ENCODE measurements at places on chromosomes 1 and 21. TPM values are rescaled to one million over a fixed set of nuclear protein-coding genes. Genes with fewer than 3 reads are reported as not detected.

Gene SPATA46
- not detected for total RNA-seq

Gene FCGR1A
- 18.2 TPM for total RNA-seq

Gene CD5L
- total RNA-seq: 0.11 TPM

Gene CELSR2
- total RNA-seq: 13.4 TPM

Gene LCK
- total RNA-seq: 0.50 TPM

Gene LAMC1
- 170 TPM for total RNA-seq

Gene LAD1
- total RNA-seq: 0.17 TPM

Gene CLDN8
- not detected for total RNA-seq

Gene FBXO2
- 19.4 TPM for total RNA-seq

Gene FNDC5
- total RNA-seq: 44.9 TPM

Gene GPR161
- 20.6 TPM for total RNA-seq

Gene RNF223
- not detected for total RNA-seq

Gene VHLL
- total RNA-seq: 0.50 TPM

Gene PCAT6
- total RNA-seq: not detected

Gene MYBPH
- total RNA-seq: not detected

Gene GNG4
- 16.2 TPM for total RNA-seq

Gene HES2
- not detected for total RNA-seq

Gene ZBTB8A
- total RNA-seq: 20.4 TPM

Gene ELF3
- 0.59 TPM for total RNA-seq

Gene CR1L
- total RNA-seq: 0.50 TPM

Gene CLIC6
- 19.0 TPM for total RNA-seq

Gene SAMD13
- total RNA-seq: 6.5 TPM

Gene TMIGD3
- total RNA-seq: 2.4 TPM

Gene IFFO2
- total RNA-seq: 7.5 TPM

Gene H3-3A
- total RNA-seq: 314 TPM

Gene FAM89A
- 20.9 TPM for total RNA-seq

Gene DEPDC1
- 5.4 TPM for total RNA-seq

Gene KISS1
- total RNA-seq: not detected

Gene RO60
- total RNA-seq: 254 TPM

Gene LAMTOR2
- total RNA-seq: 76.8 TPM

Gene CRB1
- 36.8 TPM for total RNA-seq

Gene NPHS2
- not detected for total RNA-seq

Gene KRTAP11-1
- total RNA-seq: not detected

Gene SLC5A9
- 0.39 TPM for total RNA-seq

Gene GJB5
- total RNA-seq: not detected

Gene EPHX1
- total RNA-seq: 95.4 TPM

Gene AJAP1
- 12.3 TPM for total RNA-seq

Gene FBLIM1
- total RNA-seq: 18.6 TPM

Gene LY9
- total RNA-seq: 0.10 TPM

Gene STYXL2
- total RNA-seq: 0.69 TPM

Gene TLR5
- total RNA-seq: 5.3 TPM

Gene CFAP298
- total RNA-seq: 21.6 TPM

Gene AUNIP
- 2.3 TPM for total RNA-seq

Gene LORICRIN
- not detected for total RNA-seq

Gene OLFML2B
- total RNA-seq: 17.3 TPM

Gene OR2AK2
- 0.44 TPM for total RNA-seq

Gene TSACC
- not detected for total RNA-seq

Gene FCRL2
- not detected for total RNA-seq

Gene CELA2B
- total RNA-seq: not detected
